Natural killer cell treated with Interleukin-12 subunit alpha and Interleukin-12 subunit beta and Interleukin-15 and Interleukin-18, amount 100 ng/mL, for 72 hours (primary cell): ENCODE measurements at places on chromosomes 7 and 10. TPM values are rescaled to one million over a fixed set of nuclear protein-coding genes. Genes with fewer than 3 reads are reported as not detected.

DNA sequence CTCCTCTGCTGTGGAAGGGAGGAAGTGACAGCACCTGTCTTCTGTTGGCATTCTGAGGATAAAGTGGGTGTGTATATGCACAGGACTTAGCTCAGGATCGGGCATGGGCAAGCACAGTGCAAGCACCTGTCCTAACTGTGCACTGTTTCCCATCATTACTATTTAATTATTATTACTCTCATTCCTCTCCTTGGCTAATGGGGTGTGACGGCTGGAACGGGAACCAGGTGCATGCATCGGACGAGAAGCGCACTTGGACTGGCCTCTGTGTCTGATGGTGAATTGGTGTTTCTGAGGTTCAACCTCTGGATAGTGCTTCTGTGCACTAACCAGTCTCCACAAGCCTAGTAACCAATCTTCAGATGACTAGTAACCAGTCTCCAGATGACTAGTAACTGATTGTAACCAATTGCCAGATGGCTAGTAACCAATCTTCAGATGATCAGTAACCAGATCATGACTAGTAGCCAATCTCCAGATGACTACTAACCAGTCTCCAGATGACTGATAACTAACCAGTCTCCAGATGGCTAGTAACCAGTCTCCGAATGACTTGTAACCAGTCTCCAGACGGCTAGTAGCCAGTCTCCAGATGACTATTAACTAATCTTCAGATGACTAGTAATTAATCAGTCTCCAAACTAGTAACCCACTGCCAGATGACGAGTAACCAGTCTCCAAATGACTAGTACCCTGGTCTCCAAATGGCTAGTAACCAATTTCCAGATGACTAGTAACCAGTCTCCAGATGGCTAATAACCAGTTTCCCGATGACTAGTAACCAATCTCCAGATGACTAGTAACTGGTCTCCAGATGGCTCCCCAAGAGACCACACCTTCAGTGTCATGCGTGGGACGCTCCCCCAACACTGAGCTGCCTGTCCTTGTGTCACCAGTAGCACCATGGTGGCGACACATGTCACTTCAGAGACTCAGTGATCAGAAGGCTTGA is 85.8 kb downstream of the PAXIP1 start:
- DNase-seq: no peak
- no peaks in the 10 kb centered on the region for H3K4me1 ChIP-seq
- no peak overlapping the region for H3K4me3 ChIP-seq

The DKK1 gene
- total RNA-seq: not detected

GRCh38 chr7:117781707-117782106 is 91.5 kb downstream of the CTTNBP2 start:
- no peaks in the 10 kb centered on the region for H3K4me1 ChIP-seq
- DNase-seq: no peak
- H3K27ac ChIP-seq: no peak overlapping the region
- no peaks in the 10 kb centered on the region for H3K27me3 ChIP-seq

The IFIT3 gene
- total RNA-seq: 3.0 TPM

GRCh38 chr10:45118929-45119328 is 118.2 kb downstream of the ZNF22 start:
- no peak overlapping the region for H3K4me3 ChIP-seq
- no peak overlapping the region for H3K27ac ChIP-seq
- DNase-seq: no peak

DNA sequence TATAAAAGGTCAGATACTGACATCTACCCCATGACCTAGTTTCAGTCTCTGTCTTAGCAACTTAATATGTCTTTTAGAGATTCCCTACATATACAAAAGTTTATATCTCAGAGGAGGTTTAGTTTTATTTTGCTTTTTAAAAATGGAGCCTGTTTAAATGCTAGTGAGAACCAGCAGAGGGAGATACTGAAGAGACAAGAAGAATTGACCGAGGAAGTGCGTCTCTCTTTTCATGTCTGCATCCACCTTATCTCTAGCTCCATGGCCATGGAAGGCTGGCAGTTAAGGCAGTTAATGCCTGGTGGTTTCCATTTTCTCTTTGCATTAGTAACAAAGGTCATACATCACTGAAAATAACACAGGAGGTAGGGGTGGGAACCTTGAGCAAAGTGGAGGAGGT is 10.7 kb downstream of the SUV39H2 start:
- H3K4me1 ChIP-seq: peaks cover 5% of the 10 kb centered on the region
- H3K27me3 ChIP-seq: no peaks in the 10 kb centered on the region
- no peak overlapping the region for H3K4me3 ChIP-seq

The PLXNA4 gene
- total RNA-seq: 0.14 TPM

GRCh38 chr10:76937181-76937600 is 700.4 kb downstream of the KCNMA1 start:
- H3K4me1 ChIP-seq: no peaks in the 10 kb centered on the region
- H3K36me3 ChIP-seq: no peaks in the 10 kb centered on the region
- no peak overlapping the region for H3K27ac ChIP-seq
- no peak for DNase-seq
- no peak overlapping the region for H3K4me3 ChIP-seq
- H3K27me3 ChIP-seq: peaks cover 23% of the 10 kb centered on the region
